ENCODE measurements at places on chromosomes 12 and 14.

GRCh38 chr12:57904848-57905811, 36.2 kb upstream of the ATP23 start:
- DNase-seq: peak; percentile 78

- no peak for DNase-seq
These were observed 30.1 kb downstream of the PRKCH start for GRCh38 chr14:61351477-61351876.

GRCh38 chr12:89709995-89710872, 1.6 kb upstream of the ATP2B1 start:
- no peak for DNase-seq

- DNase-seq: no peak
These were observed 34.8 kb downstream of the AICDA start for GRCh38 chr12:8577879-8578278.

- no peak for DNase-seq
These were observed 86.2 kb downstream of the C12orf50 start for GRCh38 chr12:87943023-87943422.
